Activated naive CD4-positive, alpha-beta T cell treated with anti-CD3 and anti-CD28 coated beads for 36 hours (primary cell): ENCODE measurements at places on chromosomes 12 and 14.

- no peak for DNase-seq
Measured at GRCh38 chr12:88413646-88414045, 166.6 kb downstream of the KITLG start.

DNA sequence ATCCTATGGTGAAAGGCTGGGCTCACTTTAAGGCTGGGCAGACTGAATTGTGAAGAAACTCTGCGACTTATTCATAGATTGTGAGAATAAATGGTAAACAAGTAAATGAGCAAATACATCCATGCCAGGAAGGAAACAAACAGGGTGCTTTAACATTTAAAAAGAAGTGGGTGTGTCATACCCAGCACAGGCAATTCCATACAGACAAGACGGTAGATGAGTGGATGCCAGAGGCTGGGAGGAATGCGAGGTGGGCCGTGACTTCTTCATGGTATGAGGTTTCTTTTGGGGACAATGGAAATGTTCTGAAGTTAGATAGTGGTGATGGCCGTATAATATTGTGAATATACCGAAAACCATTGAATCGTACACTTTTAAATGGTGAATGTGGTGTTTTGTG lies 49.8 kb upstream of the CDKN3 start:
- no peak for DNase-seq

- no peak for DNase-seq
Measured at GRCh38 chr12:17528394-17528793, 561.6 kb downstream of the RERGL start.

DNA sequence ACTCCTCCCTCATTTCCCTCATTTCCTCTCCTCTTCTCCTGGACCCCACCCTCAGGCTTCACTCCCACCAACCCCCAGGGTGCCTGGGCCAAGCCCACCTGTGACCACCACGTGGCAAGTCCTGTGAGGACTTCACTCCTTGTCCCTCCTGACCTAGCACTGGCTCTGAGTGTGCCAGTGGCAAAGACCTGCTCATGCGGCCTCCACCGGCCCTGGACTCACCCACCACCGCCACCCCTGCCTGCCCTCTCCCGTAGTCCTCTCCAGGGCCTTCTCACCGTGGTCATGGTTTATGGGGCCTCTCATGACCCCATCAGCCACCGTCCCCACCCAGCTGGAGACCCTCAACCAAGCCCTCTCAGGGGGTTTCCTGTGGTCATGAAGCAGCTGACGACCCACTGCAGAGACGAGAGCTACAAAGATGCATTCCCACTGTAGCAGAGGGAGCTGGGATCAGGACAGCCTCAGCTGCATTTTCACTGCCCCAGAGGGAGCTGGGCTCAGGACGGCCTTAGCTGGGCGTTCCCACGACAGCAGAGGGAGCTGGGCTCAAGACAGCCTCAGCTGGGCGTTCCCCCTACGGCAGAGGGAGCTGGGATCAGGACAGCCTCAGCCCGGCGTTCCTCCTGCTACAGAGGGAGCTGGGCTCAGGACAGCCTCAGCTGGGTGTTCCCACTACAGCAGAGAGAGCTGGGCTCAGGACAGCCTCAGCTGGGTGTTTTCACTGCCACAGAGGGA lies 3.2 kb upstream of the C14orf180 start:
- no peak for DNase-seq

DNA sequence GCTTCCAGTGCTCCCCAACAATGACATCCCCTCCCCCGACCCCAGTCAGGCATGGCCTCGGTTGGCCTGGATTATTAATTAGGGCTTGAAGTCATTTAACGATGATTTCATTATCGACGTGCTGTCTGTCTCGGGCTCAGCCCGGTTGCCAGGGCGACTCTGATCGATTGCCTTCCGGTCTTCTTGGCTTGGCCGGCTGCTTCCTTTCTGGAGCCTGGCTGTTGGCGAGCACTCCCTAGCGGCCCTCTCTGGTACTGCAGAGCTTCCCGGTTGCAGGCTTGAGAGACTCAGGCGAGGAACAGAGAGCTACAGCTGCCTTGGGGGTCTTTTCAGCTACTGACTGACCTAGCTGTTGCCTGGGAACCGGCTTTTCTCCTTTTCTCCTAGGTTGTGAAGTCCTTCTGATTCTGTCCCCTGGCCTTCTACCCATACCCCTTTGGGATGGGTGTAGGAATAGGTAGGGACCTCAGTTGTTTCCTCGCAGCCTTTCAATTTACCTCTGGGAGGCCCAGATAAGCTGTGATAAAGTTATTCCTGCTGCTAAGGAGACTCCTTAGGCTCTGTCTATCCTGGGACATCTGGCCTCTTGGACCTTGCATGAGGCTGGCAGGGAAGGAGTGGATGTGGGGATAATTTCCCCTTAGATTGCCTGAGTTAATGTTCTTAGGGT lies 5.5 kb upstream of the CISTR start:
- peak; percentile 92 for DNase-seq

DNA sequence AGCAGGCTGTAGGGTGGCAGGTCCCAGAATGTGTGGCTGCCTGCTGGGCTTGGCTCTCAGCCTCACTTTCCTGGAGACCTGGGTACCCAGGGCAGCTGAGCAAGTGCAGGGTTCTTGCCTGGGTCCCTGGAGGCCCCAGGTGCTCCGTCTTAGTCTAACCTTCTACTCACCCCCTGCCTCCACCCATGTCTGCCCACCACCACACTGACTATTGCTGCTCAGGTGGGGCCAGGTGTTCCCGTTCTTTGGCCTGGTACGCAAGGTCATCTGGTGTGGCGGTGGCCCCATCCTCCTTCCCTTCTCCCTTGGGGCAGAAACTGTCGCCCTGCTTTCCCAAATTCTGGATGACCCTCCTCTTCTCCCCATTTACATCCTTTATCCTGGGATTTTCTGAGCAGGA lies 319.9 kb downstream of the TMEM121 start:
- DNase-seq, result no peak

- DNase-seq, result no peak
Measured at GRCh38 chr14:30417121-30417520, 141.8 kb upstream of the G2E3 start.

DNA sequence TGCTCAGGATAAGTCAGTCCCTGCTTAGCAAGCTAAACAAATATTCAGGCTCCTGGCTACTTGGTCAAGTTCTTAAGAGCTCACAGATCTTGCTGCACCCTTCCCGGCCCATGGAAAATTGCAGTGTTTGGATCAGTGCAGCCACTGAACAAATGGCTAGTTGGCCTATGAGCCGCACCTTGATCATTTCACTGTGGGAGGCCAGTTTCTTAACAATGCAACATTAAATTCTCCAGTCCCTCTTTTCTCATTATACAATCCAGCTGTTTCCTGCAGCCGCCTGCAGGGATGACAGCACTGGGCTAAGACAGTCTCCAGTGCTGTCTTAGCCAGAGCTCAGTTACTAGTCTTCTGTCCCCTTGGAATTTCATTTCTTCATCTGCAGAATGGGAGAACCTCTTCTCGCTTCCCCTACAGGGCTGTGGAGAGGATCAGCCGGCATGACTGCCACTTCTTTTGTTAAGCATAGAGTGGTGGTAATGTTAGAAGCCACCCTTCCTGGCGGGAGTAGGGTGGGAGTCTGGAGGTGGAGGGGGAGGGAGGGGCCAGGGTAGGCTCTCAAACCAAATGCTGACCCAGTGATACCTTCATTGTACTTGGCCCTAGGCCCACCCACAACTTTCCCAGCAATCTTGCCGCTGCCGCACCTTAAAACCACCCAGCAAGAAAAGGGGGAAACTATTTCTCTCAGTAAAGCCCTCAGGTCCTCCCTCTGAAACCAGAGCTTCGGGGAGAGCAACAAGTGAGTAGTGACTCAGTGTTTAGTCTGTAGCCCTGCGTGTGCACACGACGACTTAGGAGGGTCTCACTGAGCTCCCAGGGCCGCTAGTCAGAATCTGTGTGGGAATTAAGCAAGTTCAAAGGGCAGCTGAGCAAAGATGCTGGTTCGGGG lies 145.7 kb downstream of the NUAK1 start:
- no peak for DNase-seq

- DNase-seq, result no peak
Measured at GRCh38 chr14:100340423-100340813, 17.3 kb downstream of the SLC25A47 start.

GRCh38 chr12:117580718-117581062 lies 219.3 kb upstream of the NOS1 start:
- no peak for DNase-seq

- no peak for DNase-seq
Measured at GRCh38 chr14:93231129-93231979, 24.3 kb downstream of the UBR7 start.

GRCh38 chr12:120126635-120127005 lies 10.1 kb upstream of the RAB35 start:
- DNase-seq, result no peak

DNA sequence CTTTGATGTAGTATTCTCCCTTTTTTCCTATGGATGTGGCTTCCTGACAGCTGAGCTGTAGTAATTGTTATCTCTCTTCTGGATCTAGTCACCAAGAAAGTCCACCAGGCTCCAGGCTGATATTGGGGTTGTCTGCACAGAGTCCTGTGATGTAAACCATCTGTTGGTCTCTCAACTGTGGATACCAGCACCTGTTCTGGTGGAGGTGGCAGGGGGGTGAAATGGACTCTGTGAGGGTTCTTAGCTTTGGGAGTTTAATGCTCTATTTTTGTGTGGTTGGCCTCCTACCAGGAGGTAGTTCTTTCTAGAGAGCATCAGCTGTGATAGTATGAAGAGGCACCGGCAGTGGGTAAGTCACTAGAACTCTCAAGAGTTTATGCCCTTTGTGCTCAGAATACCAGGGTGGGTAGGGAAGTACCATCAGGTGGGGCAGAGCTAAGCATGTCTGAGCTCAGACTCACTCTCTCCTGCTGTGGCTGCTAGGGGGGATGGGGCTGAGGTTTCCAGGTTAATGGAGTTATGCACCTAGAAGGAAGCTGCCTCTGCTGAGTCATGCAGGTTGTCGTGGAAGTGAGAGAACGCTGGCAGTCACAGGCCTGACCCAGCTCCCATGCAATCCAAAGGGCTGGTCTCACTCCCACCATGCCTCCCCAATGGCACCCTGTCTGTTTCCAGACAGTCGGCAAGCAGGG lies 3.0 kb upstream of the TAS2R14 start:
- peak; percentile 20 for DNase-seq
